ENCODE measurements at places on chromosomes 4 and X.

GRCh38 chr4:140044337-140044902 lies 109.6 kb downstream of the MAML3 start:
- DNase-seq, result no peak

- no peak for DNase-seq
Observed at GRCh38 chrX:5916945-5917344, 311.7 kb downstream of the NLGN4X start.

DNA sequence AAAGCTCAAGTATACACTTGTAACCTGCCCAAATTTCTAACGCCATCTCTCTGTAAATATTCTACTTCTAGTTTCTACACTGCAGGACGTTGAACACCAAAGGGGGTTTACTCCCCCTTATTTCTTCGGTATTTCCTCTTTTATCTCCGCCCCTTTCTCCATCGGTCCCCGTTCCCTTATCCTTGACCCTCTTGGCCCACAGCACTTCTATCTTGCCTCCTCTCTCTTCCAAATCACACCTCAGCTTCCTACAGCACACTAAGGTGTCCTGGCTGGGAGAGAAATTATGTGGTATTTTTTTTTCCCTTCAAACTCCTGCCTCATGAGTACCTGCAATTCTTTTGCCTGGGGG lies 715 bp downstream of the ZMAT1 start:
- no peak for DNase-seq

- no peak for DNase-seq
Observed at GRCh38 chr4:21790438-21791029, 158.0 kb downstream of the KCNIP4 start.

GRCh38 chr4:77044461-77045150 lies 31.2 kb downstream of the CCNI start:
- DNase-seq, result no peak

DNA sequence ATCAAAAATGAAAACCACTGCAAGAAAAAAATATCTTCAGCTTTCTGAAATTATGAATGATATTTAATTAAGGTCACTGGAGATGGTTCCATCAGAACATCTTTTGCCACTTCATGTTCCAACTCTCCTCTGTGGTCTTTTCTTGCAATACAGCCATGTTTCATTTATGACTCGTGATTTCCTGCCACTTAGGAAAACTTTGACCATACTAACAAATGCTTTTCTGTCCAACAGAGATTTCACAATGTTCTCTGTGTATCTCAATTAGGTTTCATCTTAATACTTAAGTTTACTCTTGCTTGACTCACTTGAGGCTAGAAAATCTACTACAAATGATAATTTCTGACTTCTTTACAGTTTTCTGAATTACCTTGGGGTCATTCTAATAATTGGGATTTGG lies 330.9 kb downstream of the CXXC4 start:
- no peak for DNase-seq

- no peak for DNase-seq
Observed at GRCh38 chrX:34656467-34656841, 631 bp downstream of the TMEM47 start.
